ENCODE measurements at places on chromosomes 2 and 18.

GRCh38 chr18:12441475-12442034 is 33.8 kb downstream of the PRELID3A start:
- DNase-seq, result no peak

- DNase-seq, result no peak
These were observed 121.0 kb downstream of the MYO3B start for GRCh38 chr2:170298861-170299429.

DNA sequence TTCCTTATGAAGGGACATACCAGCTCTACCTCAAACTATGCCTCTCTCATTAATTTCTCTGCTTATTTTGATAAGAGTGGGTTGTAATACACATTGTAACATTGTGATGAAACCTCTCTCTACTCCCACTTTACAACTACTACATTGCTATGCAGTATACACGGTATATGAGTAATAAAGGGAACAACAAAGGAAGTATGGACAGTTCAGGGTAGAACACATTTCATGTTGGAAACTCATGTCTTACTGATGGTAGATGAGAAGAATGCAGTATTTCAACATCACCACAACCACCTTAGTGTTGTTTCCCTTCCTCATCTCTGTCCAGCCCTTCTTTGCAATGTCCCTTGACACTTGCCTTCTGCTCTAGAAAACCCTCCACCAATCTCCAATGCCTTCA is 515.9 kb upstream of the CELF4 start:
- no peak for DNase-seq

GRCh38 chr2:74789271-74789670 is 44.7 kb upstream of the HK2 start:
- peak; percentile 92 for DNase-seq

- no peak for DNase-seq
These were observed 533.2 kb upstream of the TNP1 start for GRCh38 chr2:217392930-217393584.

- peak; percentile 7 for DNase-seq
These were observed 983 bp downstream of the MTX2 start for GRCh38 chr2:176270100-176270750.

- DNase-seq, result peak; percentile 18
These were observed 264.7 kb downstream of the CYP26B1 start for GRCh38 chr2:71882949-71883472.

DNA sequence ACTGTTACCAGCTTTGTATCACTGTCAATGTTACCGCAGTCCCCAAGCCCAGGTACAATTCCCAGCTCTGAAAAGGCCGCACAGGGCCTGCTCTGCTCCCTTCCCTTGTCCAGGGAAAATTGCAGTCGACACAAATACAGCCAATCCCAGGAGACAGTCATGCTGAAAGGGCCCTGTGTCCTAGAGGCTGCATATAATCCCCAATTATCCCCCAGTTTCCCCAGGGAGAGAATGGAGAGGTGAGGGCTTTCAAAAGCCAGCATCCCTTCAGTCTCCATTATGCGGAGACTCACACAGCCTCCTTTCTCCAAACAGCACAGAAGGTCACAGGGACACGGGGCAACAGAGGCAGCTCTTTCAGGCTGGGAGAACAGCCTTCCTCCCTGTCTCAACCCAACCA is 17.1 kb upstream of the CTIF start:
- DNase-seq, result no peak

DNA sequence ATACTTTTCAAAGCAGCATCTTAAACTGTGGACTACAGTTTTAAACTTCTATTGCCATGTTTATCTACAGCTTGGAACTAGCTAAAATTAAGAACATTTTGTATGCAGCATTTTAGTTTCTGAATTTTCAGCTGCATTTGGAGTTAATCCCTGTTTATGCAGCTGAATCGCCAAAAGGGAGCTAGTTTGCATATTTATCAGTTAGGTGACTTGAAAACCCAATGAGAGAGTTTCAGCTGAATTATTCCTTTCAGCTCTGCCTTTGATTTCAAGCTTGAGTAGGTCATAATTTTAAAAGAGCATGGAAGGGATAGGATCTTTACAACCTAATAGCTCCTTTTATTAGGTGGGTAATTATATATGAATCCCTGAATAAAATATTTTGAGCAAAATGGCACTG is 692.6 kb downstream of the MBD2 start:
- no peak for DNase-seq

DNA sequence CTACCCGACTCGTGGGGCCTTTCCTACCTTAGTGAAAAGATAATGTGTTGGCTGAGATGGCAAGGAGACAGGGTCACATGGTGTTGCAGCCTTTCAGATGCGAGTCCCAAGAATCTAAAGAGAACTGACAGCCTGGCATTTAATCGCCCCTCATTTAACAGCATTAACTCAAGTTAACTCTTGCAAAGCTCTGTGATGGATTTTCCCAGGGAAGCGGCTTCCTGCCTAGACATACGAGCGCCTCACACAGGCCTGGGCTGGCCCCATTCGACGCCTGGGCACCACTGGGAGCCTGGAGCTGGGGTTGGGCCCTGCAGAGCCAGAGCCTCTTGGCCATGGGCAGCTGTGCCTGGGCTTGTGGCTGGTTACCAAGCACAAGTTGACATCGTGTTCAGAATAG is 140.8 kb downstream of the SEPTIN10 start:
- DNase-seq, result no peak

- DNase-seq, result no peak
These were observed 15.7 kb upstream of the FZD7 start for GRCh38 chr2:202017940-202018339.

DNA sequence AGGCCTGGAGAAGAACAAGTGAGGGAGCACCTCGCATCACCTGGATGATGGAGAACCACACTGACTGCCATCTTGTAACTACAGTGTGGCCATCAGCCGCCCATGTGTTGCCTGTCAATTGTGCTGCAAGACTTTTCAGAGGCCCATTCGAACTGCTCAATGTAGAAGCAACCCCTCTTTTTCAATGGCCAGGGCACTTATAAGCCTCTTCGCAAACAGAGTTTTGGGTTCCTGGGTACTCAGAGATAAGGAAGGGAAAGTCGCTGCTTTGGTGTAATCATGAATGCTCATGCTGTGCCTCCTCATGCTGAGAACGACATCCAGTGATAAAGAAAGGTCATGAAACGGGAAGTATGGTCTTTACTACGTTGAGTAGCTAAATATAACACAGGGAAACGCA is 143.9 kb upstream of the SLC39A10 start:
- DNase-seq, result peak; percentile 40

GRCh38 chr2:25955869-25956535 is 26.3 kb downstream of the KIF3C start:
- DNase-seq, result no peak

DNA sequence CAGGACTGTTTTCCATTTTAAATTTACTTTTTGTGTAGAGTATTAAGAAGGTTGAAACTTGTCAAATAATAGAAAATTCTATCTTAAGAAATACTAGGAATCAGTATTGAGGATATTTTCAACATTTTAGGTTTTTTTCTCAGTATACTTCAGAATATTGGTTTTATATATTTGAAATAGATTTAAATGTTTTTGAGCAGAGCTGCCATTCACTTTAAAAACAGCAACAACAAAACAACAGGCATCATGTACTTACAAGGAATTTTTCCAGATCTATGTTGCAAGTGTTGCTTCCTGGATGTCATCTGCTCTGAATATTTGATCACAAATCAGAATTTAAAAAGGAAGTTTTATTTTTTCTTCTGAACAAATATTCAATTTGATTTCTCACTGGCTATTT is 84.4 kb downstream of the DCDC2C start:
- DNase-seq, result no peak

DNA sequence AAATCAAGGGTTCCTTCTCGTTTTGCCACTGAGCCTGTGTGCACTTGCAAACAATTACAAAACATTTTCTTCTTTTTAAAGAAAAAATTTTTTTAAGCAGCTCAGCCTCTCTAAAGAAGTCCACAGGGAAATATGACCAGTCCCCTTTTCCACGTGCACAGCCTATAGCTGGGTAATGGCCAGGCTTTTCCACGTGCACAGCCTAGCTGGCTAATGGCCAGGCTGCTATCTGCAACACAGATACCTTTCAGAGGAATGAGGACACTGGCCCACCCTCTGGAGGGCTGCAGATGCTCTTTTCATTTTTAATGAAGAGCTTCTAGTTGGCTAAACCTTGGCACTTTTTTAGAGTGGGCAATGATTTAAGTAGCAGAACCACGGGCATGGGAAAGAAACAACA is 46.3 kb downstream of the ASB18 start:
- no peak for DNase-seq

DNA sequence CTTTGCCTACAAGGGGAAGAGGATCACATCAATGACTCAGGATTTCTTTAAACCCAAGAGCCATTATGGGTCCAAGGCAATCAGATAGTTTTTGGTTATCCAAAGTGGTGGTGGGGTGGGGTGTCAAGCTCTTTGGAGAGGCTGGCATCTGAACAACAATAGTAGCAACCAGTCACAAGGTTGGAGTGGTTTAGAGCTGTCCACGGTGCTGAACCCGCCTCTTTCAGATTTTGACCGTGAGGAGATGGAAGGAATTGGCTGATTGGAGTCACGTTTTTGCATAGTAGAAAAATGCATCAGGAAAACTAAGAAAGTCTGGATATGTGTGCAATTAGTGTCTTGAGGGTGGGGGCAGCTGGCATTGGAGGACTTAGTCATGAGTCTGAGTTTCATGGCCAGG is 159.9 kb downstream of the LOXHD1 start:
- DNase-seq, result peak; percentile 30

- DNase-seq, result no peak
These were observed 94.7 kb upstream of the CDC42EP3 start for GRCh38 chr2:37766106-37766505.

- no peak for DNase-seq
These were observed 2.1 kb downstream of the CKAP2L start for GRCh38 chr2:112762276-112762675.

DNA sequence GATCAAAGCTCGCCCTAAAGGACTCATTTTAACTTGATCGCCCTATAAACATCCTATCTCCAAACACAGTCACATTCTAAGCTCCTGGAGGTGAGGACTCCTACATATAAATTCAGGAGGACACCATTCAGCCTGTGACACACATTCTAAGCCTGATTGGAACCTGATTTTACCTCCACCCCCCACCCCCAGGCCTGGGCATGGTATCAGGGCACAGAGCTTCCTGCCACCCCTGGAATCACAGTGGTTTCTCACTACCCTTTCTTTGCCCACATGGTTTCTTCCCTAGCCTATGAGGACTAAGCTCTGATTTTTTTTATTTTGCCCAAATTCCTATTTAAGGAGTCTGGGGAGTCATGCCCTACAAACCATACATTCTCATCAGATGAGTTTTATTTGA is 428.1 kb upstream of the ID2 start:
- no peak for DNase-seq

GRCh38 chr2:199113111-199113510 is 344.6 kb downstream of the SATB2 start:
- no peak for DNase-seq

GRCh38 chr2:180033993-180034894 is 27.1 kb upstream of the CWC22 start:
- DNase-seq, result no peak

DNA sequence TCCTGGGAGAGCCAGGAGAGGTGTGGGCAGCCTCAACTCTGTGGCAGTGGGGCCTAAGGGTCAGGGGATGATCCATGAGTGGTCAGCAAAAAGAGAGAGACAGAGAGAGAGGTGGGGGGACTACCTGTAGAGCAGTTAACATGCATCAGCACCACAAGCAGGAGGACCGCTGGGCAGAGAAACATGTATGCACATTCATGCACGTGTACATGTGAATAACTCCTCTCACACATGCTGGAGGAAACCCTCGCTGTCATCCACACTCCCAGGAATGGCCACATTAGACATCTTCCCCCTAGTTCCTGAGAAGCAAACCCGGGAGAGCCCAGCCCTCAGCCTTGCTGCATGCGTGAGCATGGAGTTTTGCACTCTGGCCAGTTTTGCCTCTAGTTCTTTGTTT is 166.1 kb downstream of the SMAD7 start:
- peak; percentile 56 for DNase-seq

- DNase-seq, result no peak
These were observed 76.3 kb downstream of the DDX1 start for GRCh38 chr2:15667809-15668556.
